ENCODE measurements at places on chromosomes 11 and 22.

DNA sequence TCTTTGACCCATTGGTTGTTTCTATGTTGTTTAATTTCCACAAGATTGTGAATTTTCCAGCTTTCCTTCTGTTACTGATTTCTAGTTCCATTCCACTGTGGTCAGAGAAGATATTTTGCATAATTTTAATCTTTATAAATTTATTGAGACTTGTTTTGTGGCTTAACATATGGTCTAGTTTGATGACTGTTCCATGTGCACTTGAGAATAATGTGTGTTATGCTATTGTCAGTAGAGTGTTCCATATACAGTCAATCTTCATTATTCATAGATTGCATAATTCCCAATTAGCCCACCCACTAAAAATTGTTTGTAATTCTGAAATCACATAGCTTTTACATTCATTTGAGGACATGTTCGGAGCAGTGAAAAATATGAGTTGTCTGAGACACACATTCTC is 346.1 kb upstream of the DDI1 start:
- no peak for DNase-seq

DNA sequence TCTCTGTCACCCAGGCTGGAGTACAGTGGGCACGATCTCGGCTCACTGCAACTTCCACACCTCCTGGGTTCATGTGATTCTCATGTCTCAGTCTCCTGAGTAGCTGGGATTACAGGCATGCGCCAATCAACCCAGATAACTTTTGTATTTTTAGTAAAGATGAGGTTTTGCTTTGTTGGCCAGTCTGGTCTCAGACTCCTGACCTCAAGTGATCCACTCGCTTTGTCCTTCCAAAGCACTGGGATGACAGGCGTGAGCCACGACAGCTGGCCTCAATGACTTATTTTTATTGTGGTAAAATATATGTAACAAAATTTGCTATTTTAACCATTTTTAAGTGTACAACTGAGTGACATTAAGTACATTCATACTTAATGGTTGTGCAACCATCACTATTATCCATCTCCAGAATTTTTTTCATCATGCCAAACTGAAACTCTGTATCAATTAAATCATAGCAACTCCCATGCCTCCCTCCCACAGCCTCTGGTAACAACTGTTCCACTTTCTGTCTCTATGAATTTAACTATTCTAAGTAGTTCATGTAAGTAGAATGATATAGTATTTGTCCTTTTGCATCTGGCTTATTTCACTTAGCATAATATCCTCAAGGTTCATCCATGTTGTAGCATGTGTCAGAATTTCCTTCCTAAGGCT is 50.7 kb upstream of the CWF19L2 start:
- no peak for DNase-seq

DNA sequence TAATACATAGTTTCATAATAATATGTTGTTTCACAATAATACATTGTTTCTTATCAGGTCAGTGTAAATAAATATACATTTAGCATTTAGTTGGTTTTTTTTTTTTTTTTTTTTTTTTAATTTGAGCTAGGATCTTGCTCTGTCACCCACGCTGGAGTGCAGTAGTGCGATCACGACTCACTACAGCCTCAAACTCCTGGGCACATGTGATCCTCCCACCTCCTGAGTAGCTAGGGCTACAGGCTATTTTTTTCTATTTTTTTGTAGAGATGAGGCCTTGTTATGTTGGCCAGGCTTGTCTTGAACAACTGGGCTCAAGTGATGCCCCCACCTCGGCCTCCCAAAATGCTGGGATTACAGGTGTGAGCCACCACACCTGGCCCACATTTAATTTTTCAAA is 43.5 kb downstream of the MIAT start:
- DNase-seq: no peak

DNA sequence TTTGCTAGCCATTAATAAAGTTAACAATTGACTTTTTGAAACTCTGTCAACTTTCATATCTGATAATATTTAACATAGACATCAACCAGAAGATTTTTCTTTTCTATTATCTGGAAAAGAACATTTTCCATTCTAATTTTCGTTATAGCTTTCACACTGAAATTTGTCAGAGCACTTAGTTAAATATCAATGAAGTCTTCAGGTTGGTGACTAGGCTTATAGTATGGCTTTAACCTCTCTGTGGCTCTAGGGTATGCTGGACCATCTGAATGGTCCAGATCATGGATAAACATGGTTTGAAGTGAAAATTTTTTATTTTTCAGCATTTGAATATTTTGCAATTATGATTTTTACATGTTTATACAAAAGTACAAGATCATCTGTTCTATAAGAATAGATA is 548.1 kb downstream of the CNTN5 start:
- no peak for DNase-seq

- no peak for DNase-seq
These were observed 8.3 kb downstream of the FXYD2 start for GRCh38 chr11:117816151-117816741.

- no peak for DNase-seq
These were observed 7.7 kb downstream of the HMGXB4 start for GRCh38 chr22:35264986-35265385.

DNA sequence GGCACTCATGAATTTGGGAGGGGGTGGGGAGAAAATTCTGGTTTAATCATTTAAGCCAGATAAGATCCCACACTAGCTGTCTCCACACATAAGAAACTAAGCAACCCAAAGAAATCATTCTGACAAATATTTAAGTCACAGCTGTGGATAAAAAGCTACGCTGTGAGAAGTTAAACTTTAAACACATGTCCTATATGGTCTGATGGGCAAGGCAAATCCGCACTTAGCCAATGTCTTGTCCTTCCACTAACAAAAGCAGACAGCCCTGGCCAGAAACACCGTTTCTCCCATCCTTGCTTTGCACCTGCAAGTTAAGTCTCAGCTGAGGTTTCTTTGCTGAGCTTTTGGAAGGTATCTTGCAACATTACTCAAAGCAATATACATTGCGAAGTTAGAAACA is 68.0 kb downstream of the ETS1 start:
- no peak for DNase-seq

DNA sequence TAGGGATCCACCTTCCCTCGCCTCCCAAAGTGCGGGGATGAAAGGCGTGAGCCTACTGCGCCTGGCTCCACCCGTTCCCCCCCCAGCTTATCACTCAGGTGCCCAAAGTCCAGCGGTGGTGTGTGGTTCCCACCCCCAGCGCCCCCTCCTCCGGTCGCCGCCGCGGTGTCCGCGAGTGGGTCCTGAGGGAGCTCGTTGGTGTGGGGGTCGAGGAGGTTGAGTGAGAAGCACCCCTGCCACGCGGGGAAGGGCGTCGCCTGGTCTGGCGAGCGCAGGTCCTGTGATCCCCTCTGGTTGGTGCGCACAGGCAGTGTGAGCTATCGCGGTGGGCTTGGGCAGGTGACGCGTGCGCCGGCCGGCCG is 3900.6 kb upstream of the OR11H1 start:
- DNase-seq: no peak

- no peak for DNase-seq
These were observed 117.0 kb downstream of the FANCF start for GRCh38 chr11:22508665-22509064.

- no peak for DNase-seq
These were observed 13.7 kb upstream of the GNB1L start for GRCh38 chr22:19868333-19868732.

- no peak for DNase-seq
These were observed 35.8 kb downstream of the DUSP8 start for GRCh38 chr11:1536065-1536843.

- DNase-seq: no peak
These were observed 49.5 kb upstream of the GNAZ start for GRCh38 chr22:23020659-23021293.

Measured in stimulated activated CD4-positive, alpha-beta T cell treated with anti-CD3 and anti-CD28 coated beads, TNF-alpha, amount 100 ng/mL, for 1 hour (primary cell).